ENCODE measurements at places on chromosomes 6 and 20.

GRCh38 chr6:102204351-102204750 lies 810.8 kb downstream of the GRIK2 start:
- no peak for DNase-seq

DNA sequence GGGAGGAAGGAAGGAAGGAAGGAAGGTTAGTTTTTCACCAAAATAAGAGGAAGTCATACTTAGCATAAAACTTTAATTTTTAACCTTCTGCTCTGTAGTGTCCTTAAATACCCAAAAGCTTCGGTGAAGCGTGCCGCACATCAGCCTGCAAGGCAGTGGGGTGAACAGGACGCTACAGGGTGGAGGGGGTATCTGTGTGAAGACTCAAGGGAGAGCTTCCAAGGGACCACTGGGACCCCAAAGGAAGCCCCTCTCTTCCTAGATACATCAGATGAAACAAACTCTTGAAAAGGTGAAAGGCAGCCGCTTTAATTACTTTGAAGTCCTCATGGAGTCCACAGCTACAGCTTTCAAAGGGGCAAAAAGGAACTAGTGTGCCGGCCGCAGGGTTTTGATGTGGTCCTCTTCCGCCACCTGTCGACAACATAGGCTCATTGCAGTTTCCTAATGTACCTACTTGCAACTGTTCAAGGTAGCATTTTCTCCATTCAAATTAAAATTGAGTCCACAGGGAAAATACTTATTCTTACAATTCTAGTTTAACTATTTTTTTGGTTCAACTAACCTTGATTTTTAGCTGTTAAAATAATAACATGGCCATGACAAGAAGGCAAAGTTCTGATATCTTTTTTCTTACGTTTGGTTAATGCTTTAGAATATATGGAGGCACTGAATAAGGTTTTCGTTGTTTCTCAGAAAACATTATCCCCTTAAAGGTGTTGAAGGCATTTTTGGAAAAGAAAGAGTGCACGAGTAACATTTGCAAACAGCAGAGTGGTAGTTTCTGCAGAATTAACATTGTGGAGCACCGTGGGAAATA lies 135.0 kb upstream of the RIPOR2 start:
- DNase-seq: peak; percentile 77

- no peak for DNase-seq
These were observed 14.5 kb downstream of the LAMA5 start for GRCh38 chr20:62352402-62353288.

GRCh38 chr20:59145247-59145923 lies 18.2 kb upstream of the ZNF831 start:
- no peak for DNase-seq

DNA sequence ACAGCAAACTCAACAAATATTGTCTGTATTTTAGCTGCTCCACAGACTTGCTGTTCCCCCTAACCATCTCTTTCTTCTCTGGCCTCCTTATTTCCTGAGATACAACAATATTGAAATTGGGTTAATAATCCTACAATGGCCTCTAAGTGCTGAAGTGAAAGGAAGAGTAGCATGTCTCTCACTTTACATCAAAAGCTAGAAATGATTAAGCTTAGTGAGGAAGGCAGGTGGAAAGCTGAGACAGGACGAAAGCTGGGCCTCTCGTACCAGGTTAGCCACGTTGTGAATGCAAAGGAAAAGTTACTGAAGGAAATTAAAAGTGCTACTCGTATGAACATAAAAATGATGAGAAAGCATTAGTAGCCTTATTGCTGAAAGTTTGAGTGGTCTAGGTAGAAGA lies 63.8 kb downstream of the ELOVL5 start:
- no peak for DNase-seq

GRCh38 chr6:13226071-13226470 lies 102.3 kb downstream of the TBC1D7 start:
- no peak for DNase-seq

- DNase-seq: no peak
These were observed 130.0 kb upstream of the BMP5 start for GRCh38 chr6:56005426-56005825.

GRCh38 chr20:12269579-12269978 lies 351.9 kb downstream of the BTBD3 start:
- no peak for DNase-seq

DNA sequence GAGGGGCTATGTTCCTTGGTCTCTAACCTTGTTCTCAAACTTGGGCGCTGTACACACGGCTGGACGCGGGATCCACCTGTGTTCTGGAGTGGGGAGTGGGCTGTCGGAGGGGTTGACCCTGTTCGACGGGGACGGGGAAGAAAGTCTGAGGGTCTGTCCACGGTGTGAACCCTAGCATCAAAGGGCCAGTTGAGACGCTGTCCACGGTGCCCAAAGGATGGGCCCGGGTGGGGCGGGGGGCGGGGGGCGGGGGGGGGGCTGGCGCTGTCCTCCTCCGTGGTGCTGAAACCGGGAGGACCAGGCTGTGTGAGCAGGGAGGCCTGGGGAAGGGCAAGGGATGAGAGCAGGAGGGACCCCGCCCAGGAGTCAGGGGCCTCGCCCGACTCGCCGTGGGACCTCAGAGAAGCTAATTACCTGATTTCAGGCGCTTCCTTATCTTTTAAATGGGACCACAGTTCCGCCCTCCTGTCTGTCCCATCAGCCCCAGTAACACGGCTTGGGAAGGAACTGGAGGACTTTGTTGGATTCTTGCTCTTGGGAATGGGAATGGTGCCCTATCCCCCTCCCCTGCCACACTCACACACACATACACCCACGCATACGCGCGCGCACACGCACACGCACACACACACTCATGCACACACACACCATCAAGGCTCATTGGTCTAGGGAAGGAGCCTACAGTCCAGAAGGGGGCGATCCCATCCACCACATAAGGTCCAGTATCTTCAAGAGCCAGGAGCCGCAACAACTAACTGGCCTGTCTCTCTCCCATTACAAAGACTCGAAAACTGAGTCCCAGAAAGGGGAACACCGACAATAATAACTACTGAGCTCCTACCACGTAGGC lies 1.0 kb upstream of the VSTM2L start:
- DNase-seq: no peak
